ENCODE measurements at places on chromosomes 4 and X. TPM values are rescaled to one million over a fixed set of nuclear protein-coding genes. Genes with fewer than 3 reads are reported as not detected.

The LEF1 gene
- 3.2 TPM for total RNA-seq

The MTMR8 gene
- 12.1 TPM for total RNA-seq

The ZDHHC15 gene
- 4.3 TPM for total RNA-seq

The DHX15 gene
- 171 TPM for total RNA-seq

The IL21 gene
- not detected for total RNA-seq

The ADH1C gene
- total RNA-seq, result 5.4 TPM

The CT45A3 gene
- total RNA-seq, result not detected

The GPRIN3 gene
- 5.7 TPM for total RNA-seq

The TMEM31 gene
- total RNA-seq, result not detected

The GRIA3 gene
- total RNA-seq, result 6.0 TPM

The CFAP99 gene
- not detected for total RNA-seq

The MECP2 gene
- total RNA-seq, result 57.0 TPM

The MAGEA8 gene
- not detected for total RNA-seq

The KCNIP4 gene
- total RNA-seq, result not detected

The CLNK gene
- not detected for total RNA-seq

The FAM9B gene
- total RNA-seq, result not detected

The AADAT gene
- 5.6 TPM for total RNA-seq

The TRIML2 gene
- not detected for total RNA-seq

The USP17L24 gene
- total RNA-seq, result not detected

The EVC2 gene
- 24.2 TPM for total RNA-seq

The GPC3 gene
- 5.6 TPM for total RNA-seq

The RHOH gene
- total RNA-seq, result 10.2 TPM

The CA5B gene
- 32.1 TPM for total RNA-seq

The PRRG3 gene
- 0.14 TPM for total RNA-seq

The EVC gene
- 88.5 TPM for total RNA-seq

The RHOXF2 gene
- not detected for total RNA-seq

The SPARCL1 gene
- 1,225 TPM for total RNA-seq

The RAI2 gene
- total RNA-seq, result 21.5 TPM

The COX7B2 gene
- not detected for total RNA-seq

The MAGEA9B gene
- not detected for total RNA-seq

The PYURF gene
- 81.5 TPM for total RNA-seq

The RHOXF1 gene
- total RNA-seq, result not detected

The CXorf38 gene
- total RNA-seq, result 9.5 TPM

The OPHN1 gene
- total RNA-seq, result 5.9 TPM

The S100G gene
- not detected for total RNA-seq

Measured in thoracic aorta (tissue), 2 donors.